ENCODE measurements at places on chromosomes 12 and 14. TPM values are rescaled to one million over a fixed set of nuclear protein-coding genes. Genes with fewer than 3 reads are reported as not detected.

Gene CPNE6
- total RNA-seq: not detected

- no peak for DNase-seq
Observed at GRCh38 chr14:101073598-101073965, 170.1 kb upstream of the RTL1 start.

Gene IL26
- total RNA-seq: not detected

DNA sequence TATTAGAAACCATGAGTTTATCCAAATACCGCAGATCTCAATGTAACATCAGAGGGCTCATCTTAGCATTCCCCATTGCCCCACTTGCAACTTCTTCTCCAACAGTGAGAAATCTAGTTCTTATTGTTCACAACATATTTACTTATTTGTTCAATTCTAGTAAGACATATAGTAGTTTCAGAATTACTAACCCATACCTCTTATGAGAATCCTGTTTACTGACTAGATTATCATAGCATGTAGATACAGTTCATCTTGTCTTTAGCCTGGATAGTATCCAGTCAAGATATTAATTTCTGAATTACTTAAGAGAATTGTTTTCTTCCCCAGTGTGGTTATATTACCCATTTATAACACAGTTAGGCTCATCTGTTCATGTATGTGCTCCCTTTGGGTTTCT, 80.6 kb downstream of the NIN start:
- no peak for DNase-seq

DNA sequence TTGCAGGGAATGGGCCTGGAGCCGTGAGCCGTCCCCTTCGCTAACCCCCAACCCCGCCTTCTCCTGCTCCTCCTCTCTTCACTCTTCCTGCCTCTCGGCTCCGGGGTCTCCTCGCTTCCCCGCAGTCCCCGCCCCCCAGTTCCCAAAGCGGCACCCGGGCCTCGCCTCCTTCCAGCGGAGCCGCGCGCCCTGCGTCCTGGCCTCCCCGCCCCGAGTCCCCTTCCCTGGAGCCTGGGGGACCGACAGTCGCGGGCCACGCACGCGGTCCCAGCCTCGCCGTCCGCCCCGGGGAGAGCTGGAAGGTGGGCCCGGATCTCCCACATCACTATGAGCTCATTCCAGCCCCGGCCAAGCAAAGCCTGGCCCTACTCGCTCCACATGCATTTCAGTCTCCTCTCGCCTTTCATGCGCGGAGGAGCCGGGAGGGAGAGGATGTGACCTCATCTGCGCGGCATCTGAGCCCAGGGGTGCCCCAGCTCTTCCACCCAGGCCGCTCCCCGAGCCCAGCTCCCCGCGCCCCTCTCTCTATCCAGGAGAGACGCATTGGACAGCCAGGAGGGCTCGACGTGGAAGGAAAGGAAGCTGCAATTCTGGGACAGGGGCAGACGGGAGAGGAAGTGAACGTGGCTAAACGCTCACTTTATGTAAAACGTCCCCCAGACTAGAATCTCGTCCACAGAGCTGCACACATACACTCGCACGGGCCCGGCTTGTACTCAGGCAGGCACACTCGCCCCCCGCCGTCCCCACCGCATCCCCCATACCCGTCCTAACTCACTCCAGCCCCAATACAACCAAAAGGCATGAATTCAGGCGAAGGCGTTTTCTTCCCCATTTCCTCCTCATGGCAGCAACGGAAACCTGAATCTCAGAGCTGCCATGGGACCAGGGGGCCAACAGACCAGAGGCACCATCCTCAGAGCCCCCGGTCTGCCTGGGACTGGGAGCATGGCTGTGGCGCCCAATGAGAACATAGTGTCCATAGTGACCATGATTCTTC, 108.7 kb upstream of the CCND2 start:
- DNase-seq: peak; percentile 54

Gene FSCB
- total RNA-seq: not detected

GRCh38 chr12:129790331-129790730, 113.5 kb downstream of the TMEM132D start:
- DNase-seq: no peak

DNA sequence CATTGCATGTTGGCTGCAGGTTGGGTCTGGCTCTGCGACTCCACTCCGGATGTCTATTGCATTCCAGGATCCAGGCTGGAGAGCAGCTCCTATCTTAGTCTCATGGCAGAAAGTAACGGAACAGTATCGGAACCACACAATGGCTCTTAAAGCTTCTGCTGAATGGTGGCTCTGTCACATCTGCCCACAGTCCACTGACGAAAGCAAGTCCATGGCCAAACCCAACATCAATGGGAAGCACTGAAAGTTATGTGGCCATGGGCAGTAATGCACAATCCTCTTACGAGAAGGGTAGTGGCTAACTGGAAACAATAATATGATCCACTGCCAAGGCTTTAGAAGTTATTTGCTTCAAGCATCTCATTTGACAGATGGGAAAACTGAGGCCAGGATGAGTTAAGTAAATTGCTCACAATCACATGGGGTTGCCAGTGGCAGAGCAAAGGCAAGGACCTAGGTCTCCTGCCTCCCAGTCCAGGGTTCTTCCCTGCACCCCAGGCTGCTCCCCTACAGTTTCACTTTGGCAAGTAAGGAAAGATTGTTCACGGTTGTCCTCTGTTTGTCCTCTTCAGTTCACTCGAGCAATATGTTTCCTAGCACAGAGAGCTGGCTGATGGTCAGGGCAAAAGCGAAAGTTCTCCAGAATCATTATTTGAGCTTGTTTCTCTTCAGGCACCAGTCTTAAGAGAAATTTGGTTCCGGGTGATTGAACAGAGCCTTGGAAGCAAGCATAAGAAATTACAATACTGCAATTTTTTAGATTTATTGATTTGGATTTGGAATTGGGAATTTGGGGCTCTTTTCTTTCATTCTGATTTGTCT, 54.2 kb downstream of the CKAP4 start:
- no peak for DNase-seq

Gene CD69
- total RNA-seq: 1.2 TPM

DNA sequence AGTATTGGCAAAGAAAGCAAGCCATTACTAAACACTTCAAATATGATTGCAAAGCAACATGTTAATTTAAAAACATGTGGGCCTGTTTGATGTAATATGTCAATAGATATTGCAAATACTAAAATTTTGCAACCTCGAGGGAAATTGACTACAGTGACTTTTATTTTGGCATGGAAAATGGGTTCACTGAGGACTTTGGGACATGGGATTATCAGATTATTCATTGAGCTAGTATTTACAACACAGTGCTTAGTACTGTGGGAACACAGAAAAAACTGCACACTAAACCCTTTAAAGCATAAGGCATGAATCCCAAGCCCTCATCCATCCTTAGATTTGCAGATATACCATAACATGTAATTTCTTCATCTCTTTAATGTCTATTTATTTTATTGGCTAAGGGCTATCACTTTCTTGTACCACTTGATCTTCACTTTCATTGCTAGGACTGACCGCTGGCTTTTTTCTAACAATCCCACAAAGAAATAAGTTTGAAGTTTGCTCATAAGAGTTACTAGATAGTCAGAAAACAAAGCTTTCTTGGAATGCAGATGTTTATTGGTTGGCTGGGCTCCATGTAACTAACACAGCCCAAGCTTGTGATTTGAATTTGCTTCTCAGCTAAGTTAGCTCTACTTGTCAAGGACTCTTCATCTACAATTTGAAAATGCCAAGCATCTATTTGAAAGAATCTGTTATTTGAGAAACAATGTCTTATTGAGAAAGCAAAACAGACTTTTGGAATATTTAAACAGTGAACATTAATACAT, 48.7 kb downstream of the PPFIBP1 start:
- DNase-seq: no peak

GRCh38 chr12:45568808-45569207, 160.7 kb upstream of the ARID2 start:
- DNase-seq: no peak

- DNase-seq: peak; percentile 63
Observed at GRCh38 chr12:99043319-99043914, 398.3 kb downstream of the APAF1 start.

DNA sequence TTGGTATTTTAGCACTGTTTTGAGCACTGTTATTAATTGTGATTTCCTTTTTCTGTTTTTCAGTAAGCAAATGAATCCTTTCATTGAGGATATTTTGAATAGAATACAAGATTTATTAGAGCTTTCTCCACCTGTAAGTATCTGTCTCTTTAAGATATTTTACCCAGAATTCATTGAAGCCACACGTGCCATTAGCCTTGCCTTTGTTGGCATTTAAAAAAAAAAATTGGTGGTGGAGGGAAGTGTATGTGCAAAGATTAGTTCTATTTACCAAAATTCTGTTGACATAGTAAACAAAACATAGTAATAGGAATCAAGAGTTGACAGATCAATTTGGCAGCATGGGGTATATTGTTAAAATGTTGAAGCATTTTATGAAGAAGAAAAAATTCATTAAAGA, 23.8 kb downstream of the XPOT start:
- DNase-seq: no peak

Gene GLIPR1L1
- total RNA-seq: not detected

GRCh38 chr14:37602605-37603453, 7.4 kb downstream of the TTC6 start:
- DNase-seq: no peak

Gene AQP6
- total RNA-seq: not detected

GRCh38 chr12:66074561-66074960, 56.0 kb downstream of the LLPH start:
- DNase-seq: no peak

- DNase-seq: peak; percentile 88
Observed at GRCh38 chr12:85588221-85588620, 248.0 kb downstream of the RASSF9 start.

DNA sequence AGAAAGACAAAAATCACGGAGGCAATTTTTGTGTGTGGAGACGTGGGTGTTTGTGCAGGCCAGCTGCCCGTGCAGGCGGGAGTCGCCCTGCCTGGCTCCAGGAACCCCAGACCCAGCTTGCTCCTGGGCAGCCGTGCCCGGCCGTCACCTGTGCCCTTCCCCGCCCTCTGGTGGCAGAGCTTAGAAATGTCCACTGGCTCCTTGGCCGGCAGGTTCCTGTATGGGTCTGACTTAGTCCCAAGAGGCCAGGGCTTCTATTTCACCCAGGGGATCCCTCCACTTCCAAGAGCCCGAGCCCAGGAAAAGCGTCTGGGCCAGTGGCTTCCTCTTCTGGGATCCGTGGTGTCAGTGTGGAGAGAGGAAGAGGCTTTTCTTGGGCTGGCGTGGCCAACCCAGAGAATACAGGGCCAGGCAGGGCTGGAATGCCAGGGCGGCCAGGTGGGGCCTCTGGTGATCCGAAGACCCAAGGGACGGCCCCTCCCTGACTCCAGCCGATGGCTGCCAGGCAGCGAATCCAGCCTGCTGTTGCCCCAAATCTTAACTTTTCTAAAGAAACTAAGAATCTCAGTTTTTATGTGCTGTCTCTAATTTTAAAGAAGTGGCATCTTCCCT, 120.9 kb downstream of the TMEM132C start:
- no peak for DNase-seq

Gene GRIN2B
- not detected for total RNA-seq

DNA sequence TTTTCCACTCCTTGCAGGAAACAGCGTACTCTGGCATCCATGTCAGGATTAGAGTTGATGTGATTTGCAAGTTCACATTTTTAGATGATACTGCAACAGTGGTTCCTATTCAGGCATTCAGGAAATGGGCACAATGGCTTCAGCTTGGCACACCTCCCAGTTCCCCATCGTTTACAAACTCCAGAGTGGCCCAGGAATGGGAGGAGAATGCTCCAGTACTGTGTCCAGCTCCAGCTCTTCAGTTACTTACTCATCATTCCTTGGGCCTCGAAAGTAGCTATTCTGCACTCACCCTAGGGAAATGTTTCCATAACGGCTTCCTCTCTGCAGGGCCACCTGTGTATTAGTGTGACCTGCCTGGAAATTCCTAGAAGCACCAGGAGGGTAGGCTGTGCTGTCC, 239.7 kb upstream of the RGS6 start:
- peak; percentile 72 for DNase-seq

- no peak for DNase-seq
Observed at GRCh38 chr12:67625004-67625403, 23.5 kb upstream of the DYRK2 start.

Gene A2M
- total RNA-seq: 6.5 TPM

Gene OTOGL
- 2.0 TPM for total RNA-seq

- DNase-seq: no peak
Observed at GRCh38 chr12:45034861-45035265, 16.0 kb downstream of the DBX2 start.

GRCh38 chr12:34605955-34606748, 583.9 kb downstream of the ALG10 start:
- DNase-seq: no peak

Gene DCTN2
- total RNA-seq: 161 TPM

- DNase-seq: no peak
Observed at GRCh38 chr12:31029916-31030562, 43.6 kb upstream of the DDX11 start.

Gene AICDA
- not detected for total RNA-seq

- DNase-seq: no peak
Observed at GRCh38 chr12:12331896-12332295, 18.1 kb downstream of the MANSC1 start.

Gene MGST1
- 170 TPM for total RNA-seq

Gene POTEM
- total RNA-seq: not detected

Measured in endothelial cell of umbilical vein (primary cell).